ENCODE measurements at places on chromosomes 2 and 18.

DNA sequence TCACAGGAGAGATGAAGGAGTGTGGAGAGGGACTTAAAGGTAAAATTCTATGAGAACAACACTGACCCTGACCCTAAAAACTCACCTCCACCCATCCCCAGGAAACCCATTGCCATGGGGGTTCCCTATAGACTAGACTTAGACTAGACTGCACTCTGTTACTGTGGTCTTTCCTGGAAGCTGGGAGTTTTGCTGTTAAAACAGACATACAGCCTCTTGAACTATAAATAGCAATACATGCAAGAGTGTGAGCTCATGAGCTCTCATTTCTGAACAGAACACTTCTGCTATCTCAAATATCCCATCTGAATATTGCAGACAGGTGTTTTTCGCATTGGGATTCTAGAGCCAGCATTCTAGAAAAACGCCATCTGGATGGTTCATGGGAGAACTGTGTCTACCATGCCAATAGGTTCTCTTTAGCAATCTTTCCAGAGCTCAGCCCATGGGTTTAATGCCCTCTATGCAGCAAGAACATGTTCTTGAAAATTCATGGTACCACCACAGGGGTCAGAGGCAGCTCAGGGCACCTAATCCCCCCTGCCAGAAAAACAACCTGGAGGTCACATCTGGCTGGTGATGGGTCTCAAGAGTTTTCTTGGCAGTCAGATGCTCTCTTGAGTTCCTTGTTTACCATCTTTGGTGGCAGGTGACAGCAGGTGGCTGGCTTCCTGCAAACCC is 51.9 kb downstream of the SLC14A2 start:
- DNase-seq, result peak; percentile 42

DNA sequence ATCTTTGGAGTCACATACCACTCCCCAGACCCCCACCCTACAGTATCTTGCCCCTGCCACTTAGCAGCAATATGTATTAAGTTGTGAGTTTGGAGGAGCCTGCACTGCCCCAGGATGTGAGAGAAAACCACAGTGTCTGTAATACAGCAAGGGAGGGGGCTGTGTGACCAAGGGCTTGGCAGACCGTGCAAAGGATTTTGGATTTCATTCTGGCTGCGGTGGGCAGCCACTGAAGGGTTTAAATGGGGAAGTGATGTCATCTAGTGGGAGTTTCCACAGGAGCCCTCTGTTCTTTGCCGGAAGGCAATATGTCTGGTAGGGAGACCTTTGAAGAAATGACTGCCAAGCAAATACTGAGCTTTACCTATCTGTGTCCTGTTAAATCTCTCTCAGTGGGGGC is 202.4 kb downstream of the FHOD3 start:
- no peak for DNase-seq

DNA sequence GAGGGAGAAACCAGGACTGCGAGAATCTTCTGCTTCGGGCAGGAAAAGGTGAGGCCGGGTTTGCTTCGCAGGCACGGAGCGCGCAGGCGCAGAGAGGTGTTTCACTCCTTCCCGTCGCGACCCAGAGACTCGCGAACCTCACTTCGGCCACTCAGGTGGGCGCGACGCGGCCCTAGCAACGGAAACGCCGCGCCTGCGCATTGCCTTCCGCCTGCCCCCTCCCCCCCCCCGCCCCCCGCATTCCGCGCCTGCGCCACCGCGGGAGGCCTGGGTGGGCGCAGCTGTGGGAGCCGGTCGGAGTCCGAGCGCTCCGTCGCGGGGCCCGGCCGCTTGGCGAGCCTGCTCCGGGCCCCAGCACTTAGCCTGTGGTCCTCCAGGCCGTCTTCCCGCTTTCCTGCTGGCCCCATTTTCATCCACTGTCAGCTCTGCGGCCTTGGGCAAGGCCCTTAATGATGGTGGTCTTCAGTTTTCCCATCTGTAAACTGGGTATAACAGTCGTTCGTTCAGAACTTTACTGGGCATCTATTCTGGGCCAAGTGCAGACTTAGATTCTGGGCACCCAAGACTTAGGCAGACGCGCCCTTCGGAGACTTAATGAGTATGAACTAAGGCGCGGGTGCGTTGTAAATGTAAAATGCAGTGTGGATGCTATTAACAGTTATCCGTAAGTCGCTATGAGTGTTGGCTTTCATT is 62.1 kb upstream of the ACKR3 start:
- peak; percentile 58 for DNase-seq

DNA sequence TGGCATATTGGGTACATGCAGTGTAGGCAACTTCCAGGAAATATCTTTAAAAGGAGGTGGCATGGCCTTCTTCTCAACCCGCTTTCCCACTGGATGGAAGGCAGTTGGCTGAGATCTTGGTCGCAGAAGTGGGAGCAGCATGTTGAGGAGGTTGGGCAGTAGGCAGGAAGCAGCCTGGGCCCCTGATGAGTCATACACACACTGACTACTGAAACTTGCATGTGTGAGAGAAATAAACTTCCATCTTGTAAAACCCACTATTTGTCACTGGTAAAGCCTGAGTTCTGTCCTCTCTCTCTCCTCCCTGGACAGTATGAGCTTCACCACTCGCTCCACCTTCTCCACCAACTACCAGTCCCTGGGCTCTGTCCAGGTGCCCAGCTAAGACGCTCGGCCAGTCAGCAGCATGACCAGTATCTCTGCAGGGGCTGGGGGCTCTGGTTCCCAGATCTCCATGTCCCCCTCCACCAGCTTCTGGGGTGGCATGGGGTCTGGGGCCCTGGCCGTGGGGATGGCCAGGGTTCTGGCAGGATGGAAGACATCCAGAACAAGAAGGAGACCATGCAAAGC is 233.8 kb upstream of the SPRED2 start:
- peak; percentile 8 for DNase-seq

- DNase-seq, result no peak
These were observed 87.1 kb downstream of the CDH20 start for GRCh38 chr18:61420218-61420885.

- no peak for DNase-seq
These were observed 101.7 kb upstream of the TFCP2L1 start for GRCh38 chr2:121386707-121387106.

DNA sequence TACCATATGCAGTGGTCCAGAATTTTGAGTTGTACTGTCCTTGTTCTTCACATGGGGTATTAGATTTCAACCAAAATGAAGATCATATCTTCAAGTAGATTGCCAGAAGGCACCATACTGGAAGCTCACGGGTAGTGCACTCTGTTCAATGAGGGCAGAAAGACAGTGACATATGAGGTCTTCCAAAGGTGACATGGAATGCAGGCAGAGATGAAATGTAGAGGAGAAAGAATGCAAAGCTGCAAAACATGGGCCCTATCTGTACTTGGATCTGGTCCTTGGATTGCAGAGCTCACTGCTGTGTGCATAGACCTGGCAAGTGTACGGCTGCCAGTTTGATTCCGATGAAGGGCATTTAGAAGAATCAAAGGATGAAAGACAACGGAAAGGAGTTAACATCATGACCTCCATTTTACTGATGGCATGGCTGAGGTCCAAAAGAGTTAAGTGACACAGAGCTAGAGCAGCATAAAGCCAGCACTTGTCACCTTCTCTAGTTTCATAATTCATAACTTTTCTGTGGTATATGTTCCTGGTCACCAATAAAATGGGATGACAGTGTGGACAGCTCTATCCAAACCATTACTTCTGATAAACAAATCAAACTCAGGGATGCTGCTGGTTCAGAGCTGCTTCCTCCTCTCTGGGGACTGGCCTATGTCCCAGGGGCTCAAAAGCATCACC is 64.7 kb downstream of the BCL2 start:
- DNase-seq, result no peak

- peak; percentile 56 for DNase-seq
These were observed 75.8 kb downstream of the ACTR3 start for GRCh38 chr2:113965644-113966043.

- DNase-seq, result no peak
These were observed 160.2 kb downstream of the GALNT14 start for GRCh38 chr2:30978044-30978443.

- DNase-seq, result no peak
These were observed 1.1 kb downstream of the FECH start for GRCh38 chr18:57585421-57585820.

DNA sequence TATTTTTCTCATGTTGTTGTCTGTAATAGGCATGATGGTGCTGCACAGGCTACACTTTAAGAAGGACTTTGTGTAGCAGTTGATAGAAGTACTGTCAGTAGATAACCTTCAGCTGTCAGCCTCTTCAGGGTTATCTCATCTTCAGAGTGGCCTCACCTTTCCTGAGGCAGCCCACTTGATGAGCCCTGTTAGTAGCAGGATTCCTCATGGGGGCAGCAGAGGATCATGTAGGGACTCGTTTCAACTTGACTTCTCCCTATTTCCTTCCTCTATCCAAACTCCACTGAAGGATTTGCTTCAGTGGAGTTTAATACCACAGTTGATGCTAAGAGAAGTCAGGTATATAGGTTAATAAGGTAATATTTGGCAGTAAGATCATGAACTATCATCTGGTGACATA is 530.3 kb upstream of the FSIP2 start:
- DNase-seq, result peak; percentile 13

DNA sequence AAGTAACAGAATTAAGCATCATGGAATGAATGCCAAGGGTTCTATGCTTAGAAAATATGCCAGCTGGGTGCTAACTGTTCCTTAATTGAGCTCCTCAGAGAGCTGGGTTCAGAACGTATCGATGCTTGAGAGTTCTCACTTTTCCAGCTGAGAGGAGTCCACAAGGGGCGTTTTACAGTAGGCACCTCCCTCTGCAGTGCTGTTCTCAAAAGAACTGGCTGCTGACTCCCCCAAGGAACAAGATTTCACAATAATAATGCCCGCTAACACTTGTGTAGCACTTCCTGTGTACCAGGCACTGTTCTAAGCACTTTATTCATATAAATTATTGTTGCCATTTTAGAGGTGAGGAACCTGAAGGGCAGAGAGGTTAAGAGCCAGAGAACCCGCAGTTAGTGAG is 18.1 kb upstream of the TMEM237 start:
- DNase-seq, result no peak

- DNase-seq, result no peak
These were observed 14.1 kb downstream of the BBS5 start for GRCh38 chr2:169493360-169493759.

- no peak for DNase-seq
These were observed 28.6 kb upstream of the CLASP1 start for GRCh38 chr2:121677855-121678254.

- no peak for DNase-seq
These were observed 184.4 kb downstream of the KCNS3 start for GRCh38 chr2:18062892-18063291.

DNA sequence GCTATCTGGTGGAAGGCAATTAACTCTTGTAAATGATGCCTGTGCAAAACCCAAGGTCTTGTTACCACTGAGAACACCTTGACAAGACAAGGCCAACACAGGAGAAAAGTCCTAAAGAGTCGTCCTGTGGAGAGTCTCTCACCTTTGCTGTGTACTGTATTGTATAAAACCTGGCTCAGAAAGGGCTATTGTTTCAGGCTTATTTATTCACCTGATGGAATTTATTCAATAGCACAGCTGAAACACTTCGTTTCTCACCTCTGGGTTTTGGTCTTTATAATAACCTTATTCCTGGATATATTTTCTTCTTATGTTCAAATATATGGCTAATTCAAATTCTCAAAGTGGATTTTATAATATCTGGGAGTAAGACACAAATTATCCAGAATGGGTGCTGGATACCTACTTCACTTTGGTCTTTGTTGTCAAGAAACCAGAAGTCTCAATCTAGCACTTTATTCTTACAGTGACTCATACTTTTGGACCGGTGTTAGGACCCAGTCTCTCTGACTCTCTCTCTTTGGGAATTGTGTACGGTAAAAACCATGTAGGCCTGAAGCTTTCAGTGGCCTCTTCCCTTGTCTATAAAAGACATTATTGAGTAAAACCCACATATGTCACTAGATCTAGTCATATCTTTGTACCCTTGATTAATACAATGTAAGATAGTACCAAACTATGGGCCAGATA is 16.1 kb upstream of the STAT4 start:
- no peak for DNase-seq

GRCh38 chr18:75246721-75247610 is 36.4 kb downstream of the TSHZ1 start:
- DNase-seq, result no peak

DNA sequence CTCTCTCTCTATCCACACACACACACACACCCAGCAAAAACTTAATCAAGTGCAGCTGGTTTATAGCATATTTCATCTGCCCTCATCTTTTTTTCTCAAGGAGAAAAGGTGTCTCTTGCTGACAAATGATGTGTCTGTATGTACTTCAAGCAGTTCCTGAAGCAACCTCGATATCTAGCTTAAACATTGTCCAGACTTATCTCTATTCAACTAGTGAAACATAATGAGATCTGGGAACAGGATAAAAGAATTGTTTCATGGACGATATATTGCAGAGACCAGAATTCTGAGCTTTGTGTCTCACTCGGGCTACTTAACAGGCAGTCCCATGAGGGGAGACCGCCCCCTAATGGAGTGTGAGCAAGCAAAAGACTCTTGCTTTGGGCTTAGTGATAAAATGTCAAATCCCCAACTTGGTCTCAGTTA is 929.2 kb upstream of the SOX11 start:
- DNase-seq, result peak; percentile 11

GRCh38 chr2:233121856-233122255 is 61.7 kb downstream of the INPP5D start:
- no peak for DNase-seq

DNA sequence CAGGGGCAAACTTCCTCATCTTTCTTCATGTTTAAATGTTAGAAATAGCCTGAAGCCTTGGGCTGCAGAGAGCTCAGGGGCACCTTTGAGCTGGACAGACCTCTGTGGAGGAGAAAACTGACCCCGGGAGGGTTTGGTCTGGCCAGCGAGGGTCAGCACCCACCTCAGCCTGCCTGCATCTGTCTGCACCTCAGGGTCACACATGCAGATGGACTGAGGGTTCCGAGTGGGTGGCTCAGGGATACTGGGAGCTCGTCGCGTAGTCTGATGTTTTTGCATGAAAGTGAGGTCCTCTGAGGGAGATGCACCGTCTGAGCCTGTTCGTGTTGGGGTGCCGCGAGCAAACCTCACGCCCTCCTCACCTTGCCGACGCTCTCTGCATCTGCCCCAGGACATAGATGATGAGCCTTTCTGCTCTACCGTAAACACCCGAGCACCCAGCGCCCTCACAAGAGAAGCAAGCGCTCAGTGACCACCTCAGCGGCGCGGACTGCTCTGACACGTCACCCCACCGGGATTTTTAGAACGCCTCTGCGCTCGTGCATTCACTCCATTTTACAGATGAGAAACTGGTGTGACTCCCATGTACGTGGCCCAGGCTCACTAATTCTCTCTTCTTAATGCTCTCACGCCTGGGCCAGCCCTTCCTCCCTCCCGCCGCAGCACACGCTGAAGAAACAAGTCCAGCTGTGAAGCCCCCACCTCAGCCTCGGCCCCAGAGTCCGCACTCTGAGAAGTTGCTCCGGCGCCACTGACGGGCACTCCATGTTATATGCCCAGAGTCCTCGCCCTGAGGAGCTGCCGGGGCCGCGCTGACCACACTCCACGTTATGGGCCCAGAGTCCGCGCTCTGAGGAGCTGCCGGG is 9.5 kb downstream of the KCNG2 start:
- DNase-seq, result no peak

GRCh38 chr18:46152436-46152807 is 48.2 kb downstream of the HAUS1 start:
- no peak for DNase-seq

GRCh38 chr2:15223887-15224286 is 337.2 kb downstream of the NBAS start:
- no peak for DNase-seq

All from activated naive CD4-positive, alpha-beta T cell treated with anti-CD3 and anti-CD28 coated beads for 36 hours (primary cell).